ENCODE measurements at places on chromosomes 12 and 14.
A peak's percentile ranks its signal among the peaks of the same experiment; 100 is the strongest.

DNA sequence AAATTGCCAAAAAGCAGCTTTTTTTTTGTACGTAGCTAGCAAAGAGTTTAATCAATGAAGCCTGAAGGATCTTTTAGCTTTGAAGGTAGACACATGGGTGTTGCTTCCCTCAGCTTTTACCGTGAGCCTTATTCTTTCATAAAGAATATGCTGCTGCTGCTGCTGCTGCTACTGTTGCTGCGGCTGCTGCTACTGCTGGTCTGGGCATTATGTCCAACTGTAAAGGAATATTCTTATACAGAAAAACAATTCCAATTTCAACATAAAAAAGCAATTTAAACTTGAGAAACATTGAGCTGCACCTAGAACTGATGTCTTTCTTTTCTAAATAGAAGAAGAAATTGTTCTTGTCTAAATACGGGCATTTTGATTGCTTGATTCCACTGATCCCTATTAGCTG, 38.9 kb upstream of the PPP1R12A start:
- no peak for DNase-seq

- no peak for DNase-seq
Measured at GRCh38 chr14:97077687-97078086, 280.5 kb downstream of the VRK1 start.

GRCh38 chr12:12909995-12910420, 18.6 kb downstream of the GPRC5A start:
- no peak for DNase-seq

GRCh38 chr12:133130808-133131128, 341 bp downstream of the ZNF10 start:
- peak; percentile 7 for DNase-seq

DNA sequence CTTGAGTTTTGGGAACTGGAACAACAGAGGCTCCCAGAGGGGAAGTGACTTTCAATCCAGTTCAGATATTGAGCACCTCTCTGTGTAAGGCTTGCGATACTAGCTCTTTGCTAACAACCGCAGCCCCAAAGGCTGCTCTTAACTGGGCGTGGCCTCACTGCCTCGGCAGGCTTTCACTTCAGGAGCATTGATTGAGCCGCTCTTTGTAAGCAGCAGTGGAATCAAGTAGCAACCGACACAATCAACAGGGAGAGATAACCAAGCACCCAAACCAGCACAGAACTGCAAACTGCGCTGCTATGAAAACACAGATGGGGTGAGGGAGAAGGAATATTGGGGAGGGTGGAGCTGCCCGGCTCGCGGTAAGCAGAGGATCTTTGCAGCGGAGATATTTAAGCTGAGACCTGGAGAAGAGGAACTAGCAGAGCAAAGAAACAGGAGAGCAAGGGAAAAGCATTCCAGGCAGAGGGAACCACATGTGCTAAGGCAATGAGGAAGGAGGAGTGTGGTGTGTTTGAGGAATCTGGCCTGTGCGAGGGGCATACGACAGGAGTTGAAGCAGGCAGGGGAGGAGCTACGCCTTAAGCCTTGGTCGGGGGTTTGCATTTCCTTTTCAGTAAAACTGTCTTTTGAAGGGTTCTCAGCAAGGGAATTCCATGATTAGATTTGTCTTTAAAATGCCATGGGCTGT, 17.3 kb upstream of the YY1 start:
- peak; percentile 56 for DNase-seq

DNA sequence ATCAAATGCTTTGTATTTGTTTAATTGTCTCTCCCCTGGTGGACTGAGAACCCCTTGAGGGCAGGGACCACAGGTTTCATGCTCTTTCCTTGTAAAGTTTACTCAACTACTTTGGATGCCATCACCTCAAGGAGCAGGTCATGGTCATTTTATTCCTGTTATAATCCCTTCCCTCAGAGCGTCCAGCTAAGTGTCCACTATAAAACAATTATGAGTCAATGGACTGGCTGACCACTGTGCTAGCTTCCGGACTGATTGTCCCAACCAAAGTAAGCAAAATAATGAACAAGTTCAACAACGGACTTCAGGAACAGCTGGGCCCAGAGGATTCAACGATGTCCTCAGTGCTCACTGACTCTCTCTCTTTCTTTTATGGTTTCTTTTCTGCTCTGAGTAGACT, 18.2 kb downstream of the AK7 start:
- DNase-seq = no peak

DNA sequence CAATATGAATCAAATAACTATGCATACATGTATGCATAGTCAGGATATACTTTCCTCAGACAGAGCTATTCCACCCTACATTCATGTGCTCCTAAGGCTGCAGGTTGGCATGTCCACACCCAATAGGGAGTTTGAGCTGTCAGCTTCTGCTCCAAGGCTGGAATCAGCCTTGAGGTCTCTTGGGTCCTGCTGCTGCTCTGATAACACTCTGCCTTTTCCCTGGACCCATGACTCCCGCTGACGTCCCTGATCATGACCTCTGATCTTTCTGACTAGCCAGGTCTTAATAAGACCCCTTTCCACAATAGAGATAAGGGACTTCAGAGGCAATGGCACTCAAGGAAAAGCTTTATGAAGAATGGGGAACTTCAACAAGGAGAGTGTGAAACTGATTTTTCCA, 5.7 kb downstream of the PITPNM2 start:
- no peak for DNase-seq

GRCh38 chr12:28017126-28017872, 44.8 kb upstream of the PTHLH start:
- DNase-seq = no peak

DNA sequence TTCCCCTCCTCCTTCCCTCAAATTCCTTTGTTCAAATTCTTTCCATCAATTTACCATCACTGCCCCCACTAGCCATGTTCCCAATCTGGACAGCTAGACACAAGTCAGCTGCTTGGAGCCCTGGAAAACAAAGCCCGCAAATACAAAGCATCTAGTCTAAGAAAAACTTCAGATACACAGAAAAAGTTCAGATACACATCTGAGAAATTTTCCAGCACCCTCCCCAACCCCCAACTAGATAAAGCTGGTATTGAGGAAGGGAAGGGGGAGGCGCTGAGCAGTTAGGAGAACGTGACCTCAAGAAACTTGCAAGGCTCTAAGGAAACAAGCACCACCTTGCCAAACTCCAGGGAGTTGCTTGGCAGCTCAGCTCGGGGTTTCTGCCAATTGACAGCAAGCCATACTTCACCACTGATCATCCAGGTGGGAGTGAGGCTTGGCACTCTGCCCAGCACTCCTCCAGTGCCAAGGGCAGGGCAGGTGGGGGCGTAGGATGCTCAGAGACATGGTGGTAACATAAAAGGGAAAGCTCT, 5.1 kb upstream of the CNIH1 start:
- DNase-seq = no peak

GRCh38 chr12:112004041-112004440, 8.9 kb downstream of the TMEM116 start:
- no peak for DNase-seq
